ENCODE measurements at places on chromosomes 5 and 9.

DNA sequence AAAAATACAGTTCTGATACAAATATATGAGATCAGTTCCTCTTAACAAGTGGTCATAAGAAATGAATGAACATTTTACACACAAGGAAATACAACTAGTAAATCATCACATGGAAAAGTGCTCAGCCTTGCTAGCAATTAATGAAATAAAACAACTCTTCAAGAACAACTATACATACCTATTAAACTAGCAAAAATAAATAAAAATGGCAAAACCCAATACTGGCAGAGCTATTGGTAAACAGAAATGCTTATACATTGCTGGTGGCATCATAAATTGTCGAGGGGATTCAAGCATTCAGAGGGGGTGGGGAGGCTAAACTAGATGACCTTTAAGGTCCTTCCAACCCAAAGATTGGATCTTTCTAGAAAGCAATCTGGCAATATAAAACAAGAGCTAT is 5.9 kb upstream of the FRRS1L start:
- no peak for DNase-seq

- no peak for DNase-seq
These were observed 71.8 kb downstream of the KDM4C start for GRCh38 chr9:6829536-6829935.

DNA sequence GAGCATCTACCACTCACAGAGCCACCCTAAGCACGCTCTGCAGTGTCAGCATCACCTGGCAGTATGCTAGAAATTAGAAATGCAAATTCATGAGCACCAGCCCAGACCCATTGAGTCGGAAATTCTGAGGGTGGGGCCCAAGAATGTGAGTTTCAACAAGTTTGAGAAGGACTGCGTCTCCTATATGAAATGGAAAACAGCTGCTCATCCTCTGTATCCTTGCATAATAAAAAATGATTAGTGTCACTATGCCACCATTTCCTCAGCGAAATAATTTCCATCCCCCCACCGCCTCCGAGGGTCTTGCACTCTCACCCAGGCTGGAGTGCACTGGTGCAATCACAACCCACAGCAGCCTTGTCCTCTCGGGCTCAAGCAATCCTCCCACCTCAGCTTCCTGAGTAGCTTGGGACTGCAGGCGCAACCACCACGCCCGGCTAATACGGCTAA is 1.3 kb upstream of the IQGAP2 start:
- DNase-seq = no peak

DNA sequence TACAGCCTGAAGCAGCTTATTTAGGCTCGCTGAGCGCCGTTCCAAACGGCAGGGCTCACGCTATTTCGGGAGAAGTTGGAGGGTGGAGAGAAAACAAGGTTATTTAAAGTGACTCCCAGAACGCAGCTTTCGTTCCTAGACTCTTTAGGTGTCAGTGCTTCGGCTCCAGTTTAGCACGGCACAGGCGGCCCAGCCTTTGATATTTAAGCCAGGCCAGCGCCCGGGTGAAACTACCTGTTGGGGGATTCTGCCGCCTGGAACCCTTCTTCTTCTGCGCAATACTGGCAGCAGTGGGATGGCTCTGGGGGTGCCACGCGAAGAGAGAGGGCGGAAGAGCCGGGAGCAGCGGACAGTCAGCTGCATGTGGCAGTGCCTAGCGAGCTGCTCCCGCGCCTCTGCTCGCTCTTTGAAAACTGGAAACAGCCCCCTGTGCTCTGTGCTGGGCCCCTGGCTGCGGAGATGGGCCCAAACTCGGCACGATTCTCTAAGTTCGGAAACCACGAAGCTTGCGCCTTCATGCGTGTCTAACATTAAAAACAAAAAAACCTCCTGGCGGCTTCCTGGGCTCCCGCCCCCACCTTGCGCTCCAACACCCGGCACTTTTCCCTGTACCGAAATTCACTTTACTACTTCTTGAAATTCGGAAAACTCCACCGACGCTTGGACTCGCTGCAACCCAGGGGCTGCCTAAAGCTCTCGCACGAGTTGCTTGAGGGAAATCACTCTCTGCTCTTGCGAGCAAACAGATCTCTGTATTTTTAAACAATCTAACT is 34.6 kb upstream of the NFIB start:
- DNase-seq = peak; percentile 44

DNA sequence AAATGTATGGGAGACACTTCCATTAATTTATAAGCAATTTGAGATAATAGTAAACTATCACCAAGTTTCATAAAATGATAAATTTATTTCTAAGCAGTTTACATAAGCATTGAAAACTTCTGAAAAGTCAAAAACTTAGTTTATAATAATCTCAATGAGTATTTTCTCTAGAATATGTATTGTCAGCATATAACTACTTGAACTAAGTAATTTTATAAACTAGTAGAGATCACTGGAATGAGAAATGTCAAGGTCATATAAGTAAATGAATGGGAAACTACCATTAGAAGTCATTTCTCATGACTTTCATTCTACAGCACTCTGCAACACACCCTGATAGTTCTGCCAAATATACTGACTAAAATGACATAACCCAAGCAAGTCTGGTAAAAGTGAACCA is 3.4 kb downstream of the TBCA start:
- no peak for DNase-seq

DNA sequence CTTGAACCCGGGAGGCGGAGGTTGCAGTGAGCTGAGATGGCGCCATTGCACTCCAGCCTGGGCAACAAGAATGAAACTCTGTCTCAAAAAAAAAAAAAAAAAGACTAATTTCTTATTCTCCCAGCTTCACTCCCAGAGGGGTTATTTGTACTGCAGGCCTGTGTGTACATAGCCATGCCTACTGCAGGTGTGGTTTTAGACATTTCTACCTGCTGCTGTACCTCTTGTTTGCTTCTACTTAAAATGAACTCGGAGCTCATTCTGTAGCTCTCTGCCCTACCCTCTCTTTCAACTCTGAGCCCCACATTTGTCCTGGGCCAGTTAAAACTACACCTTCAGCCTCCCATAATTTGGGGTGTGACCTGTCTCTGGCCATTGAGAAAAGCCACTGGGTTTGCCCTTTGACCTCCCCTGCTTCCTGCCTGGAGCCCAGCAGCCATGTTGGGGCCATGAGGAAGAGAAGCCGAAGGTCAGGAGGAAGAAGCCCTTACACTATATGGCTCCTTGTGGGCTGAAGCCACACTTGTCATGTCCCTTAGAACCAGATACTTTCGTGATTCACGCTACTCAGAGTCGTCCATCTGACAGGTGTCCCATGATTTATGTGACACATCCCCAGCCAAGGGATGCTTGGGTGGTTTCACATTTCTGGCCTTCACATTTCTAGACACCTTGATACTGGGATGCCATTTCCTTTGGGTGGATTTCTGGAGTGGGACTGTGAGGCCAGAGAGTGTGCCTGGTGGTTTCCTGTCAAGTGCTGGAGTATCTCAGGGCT is 9.4 kb upstream of the CARD19 start:
- DNase-seq = no peak

- no peak for DNase-seq
These were observed 31.9 kb upstream of the TARS1 start for GRCh38 chr5:33408816-33409215.

DNA sequence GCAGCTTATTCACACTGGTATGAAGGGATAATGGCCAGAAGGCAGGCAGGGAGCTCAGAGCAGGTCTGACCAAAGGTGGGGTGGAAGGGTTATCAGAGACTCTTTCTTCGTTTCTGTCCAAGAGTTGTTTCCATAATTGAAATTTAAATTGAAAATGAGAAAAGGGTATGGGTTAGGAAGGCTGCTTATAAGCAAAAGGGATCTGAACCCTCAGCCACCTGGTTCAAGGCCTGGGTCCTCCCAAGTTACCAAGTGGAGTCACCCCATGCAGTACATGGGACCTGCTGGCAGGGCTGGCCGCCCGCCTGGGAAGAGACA is 17.8 kb downstream of the EEIG1 start:
- no peak for DNase-seq

DNA sequence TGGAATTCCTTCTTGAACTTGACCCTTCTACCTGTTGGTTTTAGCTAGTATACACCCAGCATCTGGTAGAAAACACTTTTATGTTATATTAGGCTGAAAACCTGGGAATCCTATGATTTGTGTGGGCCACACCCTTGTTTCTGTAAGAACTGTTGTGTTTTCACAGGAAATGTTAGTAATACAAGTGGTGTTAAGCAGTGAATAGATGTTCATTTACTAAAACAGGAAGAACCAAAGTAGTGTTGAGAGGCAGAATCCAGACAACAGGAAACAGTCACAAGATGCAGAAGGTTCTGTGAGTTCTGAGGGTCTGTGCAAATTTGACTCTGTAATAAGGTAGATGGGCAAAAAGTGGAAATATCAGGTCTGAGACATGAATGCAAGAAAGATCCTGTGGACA is 73.0 kb upstream of the RAI14 start:
- peak; percentile 37 for DNase-seq

GRCh38 chr5:168106008-168106761 is 185.3 kb upstream of the WWC1 start:
- DNase-seq = peak; percentile 20

GRCh38 chr5:19462019-19462418 is 526.0 kb downstream of the CDH18 start:
- DNase-seq = no peak

DNA sequence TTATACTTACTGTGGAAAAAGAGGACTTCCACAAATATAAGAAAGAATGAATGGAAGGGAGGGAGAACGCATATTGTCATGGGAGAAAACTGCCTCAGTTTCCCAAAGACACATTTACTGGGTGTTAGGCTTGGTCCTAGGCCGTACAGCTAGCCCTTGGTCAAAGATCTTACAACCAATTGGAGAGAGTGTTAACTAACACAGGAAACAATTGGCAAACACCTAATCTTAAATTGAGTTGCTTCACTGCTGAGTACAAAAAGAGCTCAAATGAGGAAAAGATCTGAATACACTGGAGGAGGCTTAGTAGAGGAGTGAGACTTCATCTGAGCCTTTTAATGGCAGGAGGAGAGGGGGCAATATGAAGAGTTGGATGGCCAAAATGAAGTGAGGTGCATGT is 161.7 kb downstream of the GLIS3 start:
- peak; percentile 59 for DNase-seq

DNA sequence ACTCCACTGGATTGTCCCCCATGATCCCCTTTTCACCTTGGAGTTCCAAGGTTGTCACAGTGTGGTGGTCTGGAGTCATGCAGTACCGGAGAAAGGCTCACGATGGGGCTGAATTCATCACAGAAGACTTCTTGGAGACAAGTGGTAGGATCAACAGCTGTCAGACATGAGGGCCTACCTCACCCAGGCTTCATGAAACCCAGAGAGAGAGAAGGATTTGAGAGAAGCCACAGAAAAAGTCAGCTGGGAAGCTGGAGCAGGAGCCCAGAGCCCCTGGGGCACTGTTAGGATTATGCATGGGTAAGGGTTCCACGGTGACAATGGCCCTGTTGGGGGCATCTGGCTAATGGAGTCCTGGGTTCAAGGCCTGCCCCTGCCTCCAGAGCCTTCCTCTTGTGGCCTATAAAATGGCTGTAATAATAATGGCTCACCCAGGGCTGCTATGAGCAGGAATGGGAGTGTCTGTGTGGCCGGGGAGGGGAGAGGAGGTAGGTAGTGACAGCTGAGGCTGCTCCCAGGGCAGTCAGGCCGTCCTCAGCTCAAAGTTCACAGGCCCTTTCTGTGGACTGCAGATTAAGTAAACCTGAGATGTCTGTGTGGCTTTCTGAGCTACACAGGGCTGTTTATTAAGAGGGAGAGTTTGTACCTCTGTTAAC is 910 bp downstream of the TRIM14 start:
- DNase-seq = peak; percentile 42

DNA sequence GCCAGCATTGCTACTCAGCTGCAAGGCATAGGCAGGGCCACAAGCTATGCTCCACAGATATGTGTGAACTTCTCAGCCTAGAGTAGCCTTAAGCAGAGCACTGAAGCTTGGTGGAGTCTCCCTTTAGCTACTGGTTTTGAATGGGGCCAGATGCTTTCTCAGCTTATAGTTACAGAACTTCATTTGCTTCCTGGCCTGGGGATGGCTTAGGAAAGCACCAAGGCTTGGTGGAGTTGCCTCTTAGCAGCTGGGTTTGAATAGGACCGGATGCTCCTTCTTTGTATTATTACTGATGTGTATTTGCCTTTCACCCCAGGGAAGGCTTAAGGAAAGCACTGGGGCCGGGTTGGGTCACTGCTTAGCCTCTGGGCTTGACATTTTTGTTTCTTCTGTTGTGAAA is 497.8 kb upstream of the SEMA6A start:
- DNase-seq = no peak

DNA sequence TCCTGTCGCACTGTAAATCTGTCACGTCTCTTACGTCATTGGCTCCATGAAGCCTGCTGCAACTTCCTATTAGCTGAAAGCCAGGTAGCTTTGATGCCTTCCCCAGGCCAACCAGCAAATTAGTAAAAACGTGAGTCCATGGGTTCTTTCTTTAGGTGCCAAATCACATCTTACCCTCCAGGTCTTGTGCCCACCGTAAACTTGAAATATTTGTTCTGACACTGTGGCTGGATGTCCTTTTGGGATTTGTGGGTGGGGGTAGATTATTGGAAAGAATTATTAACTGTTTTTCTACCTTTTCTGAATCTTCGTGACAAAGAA is 172.8 kb downstream of the NR3C1 start:
- no peak for DNase-seq

DNA sequence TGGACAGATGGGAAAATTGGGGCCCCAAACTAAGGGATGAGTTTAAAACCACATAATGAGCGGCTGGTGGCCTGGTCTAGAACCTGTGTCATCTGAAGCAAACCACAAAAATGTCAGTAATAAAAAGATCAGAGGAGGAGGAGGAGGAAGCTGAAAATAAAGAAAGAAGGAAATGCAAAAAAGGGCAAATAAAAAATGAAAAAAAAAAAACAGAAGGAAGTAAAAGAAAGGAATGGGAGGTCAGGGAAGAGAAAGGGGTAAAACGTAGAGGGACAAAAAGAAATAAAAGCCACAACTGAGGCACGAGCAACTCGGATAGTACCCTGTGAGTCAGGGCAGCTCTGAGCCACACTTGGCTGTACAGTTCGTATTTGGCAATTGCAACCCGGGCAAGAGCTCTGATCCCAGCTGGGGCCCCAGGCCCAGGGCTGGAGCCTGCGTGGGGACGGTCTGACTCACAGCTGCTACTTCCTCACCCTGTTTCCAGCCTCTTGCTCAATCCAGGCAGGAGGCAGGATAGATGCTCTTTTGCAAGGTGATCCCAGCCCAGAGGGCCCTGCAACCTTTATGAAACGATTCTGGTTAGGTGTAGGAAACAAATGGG is 137.9 kb upstream of the TRIM32 start:
- DNase-seq = peak; percentile 97

DNA sequence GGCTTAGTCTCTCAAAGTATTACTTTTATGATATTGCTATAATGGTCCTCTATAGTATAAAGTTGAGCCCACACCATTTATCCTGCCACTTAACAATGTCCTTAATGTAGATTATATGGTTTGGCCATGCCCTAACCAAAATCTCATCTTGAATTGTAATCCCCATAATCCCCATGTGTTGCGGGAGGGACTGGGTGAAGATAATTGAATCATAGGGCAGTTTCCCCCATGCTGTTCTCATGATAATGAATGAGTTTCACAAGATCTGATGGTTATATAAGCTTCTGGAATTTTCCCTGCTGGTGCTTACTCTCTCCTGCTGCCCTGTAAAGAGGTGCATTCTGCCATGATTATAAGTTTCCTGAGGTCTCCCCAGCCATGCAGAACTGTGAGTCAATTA is 498.8 kb downstream of the RAB3C start:
- no peak for DNase-seq
